ENCODE measurements at places on chromosomes 16 and 17.

DNA sequence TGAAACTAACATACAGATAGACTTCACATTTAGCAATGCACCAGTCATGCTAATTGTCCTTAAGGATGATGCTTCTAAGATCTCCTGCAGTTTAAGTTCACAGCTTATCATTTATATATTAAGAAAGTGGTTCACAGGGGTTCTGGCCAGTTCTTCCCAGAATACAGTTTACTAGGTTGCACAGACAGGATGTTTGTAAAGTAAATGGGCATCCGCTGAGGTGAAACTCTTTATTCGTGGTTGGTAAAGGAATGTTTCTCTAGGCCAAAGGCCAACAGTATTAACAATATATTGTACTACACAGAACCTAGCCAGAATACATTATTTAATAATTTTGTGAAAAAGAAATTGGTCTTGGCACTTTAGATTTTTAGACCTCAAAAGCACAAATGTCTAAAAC, 1427.3 kb downstream of the CDH8 start:
- no peak for DNase-seq

- no peak for DNase-seq
Measured at GRCh38 chr16:88894681-88895300, 28.3 kb upstream of the PABPN1L start.

DNA sequence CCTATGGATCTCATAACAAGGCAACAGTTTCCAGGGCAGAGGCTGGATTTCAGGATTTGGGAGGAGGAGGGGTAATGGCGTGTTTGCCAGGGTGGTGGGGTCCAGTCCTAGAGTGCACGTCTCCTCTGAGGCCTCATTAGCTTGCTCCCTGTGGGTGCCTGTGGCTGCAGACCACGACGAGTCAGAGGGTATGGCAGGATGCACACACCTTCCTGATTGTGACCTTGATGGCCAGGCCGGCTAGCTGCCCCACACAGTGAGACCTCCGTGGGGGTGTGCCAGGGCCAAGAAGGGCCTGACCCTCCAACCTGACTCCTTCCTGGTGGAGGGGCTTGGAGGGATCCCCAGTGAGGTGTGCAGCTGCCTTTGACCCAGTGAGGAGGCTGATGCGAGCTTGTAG, 4.0 kb upstream of the SMTNL2 start:
- no peak for DNase-seq

DNA sequence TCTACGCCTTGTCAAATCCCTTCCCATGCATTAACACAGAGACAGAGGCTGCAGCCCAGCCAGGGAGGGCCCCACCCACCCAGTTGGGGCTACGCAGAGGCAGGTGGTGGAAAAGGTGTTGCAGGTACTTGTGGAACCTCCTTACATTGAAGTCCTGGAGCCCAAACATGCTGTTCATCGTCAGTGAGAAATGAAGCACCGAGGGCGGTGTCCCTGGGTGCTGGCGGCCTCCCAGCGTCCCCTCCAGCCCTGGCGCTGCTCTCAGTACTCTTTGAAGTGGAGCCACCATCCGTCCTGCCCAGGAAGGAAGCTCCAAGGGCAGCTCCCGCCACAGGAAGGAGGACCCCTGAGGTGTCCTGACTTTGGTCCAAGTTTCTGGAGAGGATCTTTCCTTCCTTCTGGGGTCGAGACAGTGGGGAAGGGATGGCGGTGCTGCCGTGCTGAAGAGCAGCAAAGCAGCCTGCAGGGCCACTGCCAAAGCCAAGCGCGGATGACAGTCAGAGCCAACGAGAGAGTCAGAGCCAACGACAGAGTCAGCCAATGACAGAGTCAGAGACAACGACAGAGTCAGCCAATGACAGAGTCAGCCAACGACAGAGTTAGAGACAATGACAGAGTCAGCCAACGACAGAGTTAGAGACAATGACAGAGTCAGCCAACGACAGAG, 23.4 kb downstream of the LMF1 start:
- no peak for DNase-seq

GRCh38 chr17:56592487-56593085, 913 bp upstream of the NOG start:
- DNase-seq: no peak

- no peak for DNase-seq
Measured at GRCh38 chr16:5884339-5884738, 786.7 kb upstream of the EEF2KMT start.

DNA sequence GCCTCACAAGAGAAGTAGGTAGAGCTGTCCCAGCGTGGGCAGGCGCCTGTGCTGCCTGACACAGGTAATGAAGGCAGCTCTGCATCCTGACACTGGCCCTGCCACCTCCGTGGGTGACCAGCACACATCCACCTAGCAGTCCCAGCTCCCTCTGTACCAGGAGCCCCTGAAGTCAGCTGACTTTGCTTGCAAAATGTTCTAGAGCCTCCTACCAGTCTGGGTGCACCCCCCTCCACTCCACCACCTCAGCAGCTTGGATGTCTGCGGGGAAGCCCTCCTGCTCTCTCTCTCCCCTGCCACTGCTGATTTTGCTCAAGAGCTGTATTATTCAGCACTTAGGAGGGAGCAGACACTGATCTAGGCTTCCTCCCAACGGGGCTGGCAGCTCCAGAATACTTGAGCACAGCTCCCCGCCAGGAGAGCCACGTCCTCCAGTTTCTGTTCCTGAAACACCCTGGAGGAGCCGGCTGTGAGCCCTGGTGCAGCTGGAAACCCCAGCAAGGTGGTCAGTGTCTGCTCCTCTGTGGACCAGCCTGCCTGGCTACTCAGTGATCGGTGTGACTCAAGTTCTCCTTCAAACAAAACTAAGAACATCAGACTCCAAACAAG, 1.0 kb downstream of the RNF166 start:
- no peak for DNase-seq

GRCh38 chr16:89953671-89954406, 5.3 kb downstream of the DEF8 start:
- no peak for DNase-seq

DNA sequence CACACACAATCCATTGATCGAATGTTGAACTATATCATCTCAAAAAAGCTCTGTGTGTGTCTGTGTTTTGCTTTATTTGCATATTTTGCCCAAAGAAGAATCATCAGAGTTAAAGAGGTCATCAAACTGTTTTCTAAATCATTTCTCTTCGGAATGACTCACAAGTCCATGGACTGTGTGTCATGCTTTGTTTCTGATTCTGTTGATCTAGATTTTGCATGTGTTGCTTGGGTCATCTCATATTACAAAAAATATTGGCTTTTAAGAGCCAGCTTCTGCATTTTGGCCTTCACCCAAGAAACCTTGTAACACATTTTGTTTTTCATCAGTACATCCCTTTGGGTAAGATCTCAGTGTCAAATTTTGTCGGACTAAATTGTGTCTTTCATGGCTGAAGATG, 471.2 kb upstream of the HSBP1 start:
- DNase-seq: no peak

DNA sequence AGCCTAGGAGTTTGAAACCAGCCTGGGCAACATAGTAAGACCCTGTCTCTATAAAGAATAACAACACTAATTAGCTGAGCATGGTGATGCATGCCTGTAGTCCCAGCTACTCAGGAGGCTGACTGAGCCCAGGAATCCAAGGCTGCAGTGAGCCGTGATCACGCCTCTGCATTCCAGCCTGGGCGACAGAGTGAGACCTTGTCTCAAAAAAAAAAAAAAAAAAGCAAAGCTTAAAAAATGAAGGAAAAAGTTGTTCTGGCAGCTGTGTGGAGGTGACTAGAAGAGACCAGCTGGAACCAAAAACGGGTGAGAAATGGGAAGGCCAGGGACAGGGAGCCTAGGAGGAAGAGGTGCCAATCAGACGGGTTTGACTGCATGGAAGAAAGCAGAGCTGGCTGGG, 4.2 kb downstream of the BCL7C start:
- no peak for DNase-seq

GRCh38 chr17:41060052-41060604, at the start of gene KRTAP2-3:
Gene KRTAP2-3, minus strand, starts transcription at chr17:41060114. Its CDS starts 64 bp downstream, at chr17:41060050.
- no peak for DNase-seq

DNA sequence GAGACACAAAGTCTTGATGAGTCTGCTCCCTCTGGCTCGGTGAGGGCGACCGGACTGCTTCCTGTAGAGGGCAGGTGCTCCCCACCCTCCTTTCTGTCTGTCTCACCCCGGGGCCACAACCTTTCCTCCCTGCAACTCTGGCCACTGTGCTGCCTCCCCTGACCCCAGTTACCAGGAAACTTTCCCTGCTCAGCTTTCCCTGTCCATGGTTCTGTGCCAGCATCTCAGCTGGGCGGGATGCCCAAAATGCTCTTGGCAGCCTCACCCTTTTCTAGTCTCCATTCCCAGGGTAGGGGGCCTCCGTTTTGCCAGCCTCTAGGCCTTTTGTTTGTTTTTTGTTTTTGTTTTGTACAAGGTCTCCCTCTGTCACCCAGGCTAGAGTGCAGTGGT, 1.4 kb downstream of the PLD2 start:
- DNase-seq: no peak

- no peak for DNase-seq
Measured at GRCh38 chr17:56887105-56887504, 26.7 kb downstream of the TRIM25 start.

DNA sequence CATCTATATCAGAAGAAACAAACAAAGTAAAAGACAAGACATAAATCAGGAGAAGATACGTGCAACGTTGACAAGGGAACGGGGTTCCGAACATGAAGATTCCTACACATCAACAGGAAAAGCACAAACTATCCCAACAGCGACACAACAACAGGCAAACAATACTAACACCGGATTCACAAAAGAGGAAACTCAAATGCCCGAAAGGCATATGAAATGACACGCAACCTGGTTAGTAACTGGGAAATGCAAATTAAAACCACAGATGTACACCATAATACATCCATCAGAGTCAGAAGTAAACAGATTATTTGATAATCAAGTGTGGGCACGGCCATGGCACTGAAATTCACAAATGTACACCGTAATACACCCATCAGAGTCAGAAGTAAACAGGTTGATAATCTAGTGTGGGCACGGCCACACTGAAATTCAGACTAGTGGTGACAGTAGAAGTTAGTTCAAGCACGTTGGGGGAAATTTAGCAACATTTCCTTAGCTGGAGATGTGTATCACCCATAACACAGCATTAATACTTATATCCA, 171.9 kb upstream of the RPH3AL start:
- DNase-seq: no peak

DNA sequence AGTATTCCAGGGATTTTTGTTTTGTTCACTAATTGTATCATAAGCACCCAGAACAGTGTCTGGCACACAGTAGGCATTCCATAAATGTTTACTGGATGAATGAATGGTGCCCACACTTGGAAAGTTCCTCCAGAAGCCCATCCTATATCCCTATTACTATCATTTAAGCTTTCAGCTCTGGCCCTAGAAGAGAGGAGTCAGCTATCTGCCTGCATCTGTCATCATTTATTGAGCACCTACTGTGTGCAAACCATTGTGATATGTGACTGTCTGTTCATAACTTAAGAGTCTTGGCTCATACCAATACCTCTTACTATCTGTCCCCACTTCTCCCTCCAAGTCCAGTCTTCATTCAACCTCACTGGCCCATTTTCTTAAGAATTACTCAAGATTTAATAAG, 20.1 kb upstream of the SP6 start:
- DNase-seq: no peak

- no peak for DNase-seq
Measured at GRCh38 chr17:76166906-76167305, 25.9 kb upstream of the FOXJ1 start.

DNA sequence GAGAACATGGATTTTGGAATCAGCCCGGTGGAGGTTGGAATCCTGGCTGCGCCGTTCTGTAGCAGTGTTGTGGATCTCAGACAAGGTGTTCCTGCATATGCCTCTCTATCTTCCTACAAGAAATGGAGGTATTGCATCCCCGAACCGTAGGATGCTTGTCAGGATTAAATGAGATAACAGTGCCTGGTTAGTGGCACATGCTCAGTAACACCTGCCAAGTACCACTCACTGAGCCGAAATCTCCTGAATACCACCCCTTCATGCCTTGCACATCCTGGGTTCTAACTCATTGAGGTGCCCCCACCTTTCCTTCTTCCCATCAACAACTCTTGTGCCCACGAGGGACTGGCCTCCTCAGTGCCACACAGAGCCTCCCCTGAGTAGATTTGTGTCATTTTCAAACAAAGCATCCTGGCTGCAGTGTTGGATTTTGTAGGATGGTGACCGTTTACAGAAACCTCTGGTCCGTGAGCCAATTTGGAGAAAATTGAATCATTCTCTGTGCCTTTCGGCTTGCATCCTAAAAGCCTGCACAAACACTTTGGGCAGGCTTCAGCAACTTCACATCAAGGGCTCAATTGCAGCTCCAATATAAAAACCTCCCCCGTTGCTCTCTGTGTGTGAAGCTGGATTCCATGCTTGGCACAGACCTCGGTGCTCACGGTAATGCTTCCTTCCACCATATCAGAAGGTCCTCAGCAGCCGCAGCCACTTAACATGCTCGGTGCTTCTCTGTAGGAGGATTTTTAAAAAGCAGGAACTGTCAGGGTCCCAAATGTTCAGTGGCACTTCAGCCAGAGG, 84.2 kb downstream of the WWOX start:
- DNase-seq: no peak

DNA sequence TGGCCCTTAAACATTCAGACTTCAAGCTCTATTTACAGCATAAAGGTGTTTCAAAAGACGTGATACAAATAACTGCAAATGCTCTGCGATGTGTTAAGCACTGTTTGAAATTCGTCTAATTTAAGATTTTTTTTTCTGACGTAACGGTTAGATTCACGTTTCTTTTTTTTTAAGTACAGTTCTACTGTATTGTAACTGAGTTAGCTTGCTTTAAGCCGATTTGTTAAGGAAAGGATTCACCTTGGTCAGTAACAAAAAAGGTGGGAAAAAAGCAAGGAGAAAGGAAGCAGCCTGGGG, 681 bp upstream of the MAPT start:
- no peak for DNase-seq

GRCh38 chr16:75745242-75745641, 19.0 kb upstream of the CPHXL start:
- no peak for DNase-seq

- DNase-seq: no peak
Measured at GRCh38 chr17:49519781-49520180, 24.7 kb downstream of the NGFR start.

DNA sequence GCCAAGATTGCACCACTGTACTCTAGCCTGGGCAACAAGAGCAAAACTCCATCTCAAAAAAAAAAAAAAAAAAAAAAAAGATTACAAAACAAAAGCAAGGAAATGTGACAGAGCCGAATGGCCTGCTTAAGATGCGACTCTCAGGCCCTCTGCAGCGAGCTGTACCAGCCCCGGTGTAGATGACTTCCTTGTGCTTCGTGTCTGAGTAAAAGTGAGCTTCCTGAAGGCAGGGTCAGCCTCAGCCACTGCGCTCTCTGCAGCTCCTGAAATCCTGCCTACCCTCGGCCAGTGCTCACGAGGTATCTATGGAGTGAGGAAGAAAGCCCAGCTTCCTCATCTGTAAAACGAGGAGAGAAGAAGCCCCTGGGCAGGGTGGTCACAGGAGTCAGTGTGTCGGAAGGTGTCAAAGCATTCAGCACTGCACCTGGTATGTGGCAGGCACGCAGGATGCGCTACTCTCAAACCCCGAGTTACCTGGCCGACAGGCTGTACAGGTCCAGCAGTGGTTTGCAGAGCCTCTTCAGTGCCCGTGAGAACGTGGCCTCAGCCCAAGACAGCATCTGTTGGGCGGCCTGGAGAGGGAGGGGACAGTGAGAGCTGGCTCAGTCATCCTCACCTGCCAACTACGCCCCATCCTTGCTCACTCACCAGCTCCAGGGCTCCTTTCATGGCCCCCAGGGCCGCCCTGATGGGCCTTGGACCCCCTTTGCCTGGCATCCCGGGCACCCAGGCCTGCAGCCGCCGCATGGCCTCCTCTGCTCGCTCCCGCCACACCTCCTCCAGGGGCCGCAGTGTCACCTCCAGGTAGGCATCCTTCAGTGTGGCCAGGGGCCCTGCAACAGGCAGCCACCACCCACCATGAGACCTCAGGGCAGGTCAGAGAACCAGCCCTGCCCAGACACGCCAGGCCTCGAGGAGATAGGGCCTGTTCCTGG, 44.6 kb downstream of the RMI2 start:
- no peak for DNase-seq
